ENCODE measurements at places on chromosomes 3 and 15.
A peak's percentile ranks its signal among the peaks of the same experiment; 100 is the strongest.

GRCh38 chr3:133330522-133330921 lies 69.3 kb upstream of the BFSP2 start:
- DNase-seq, result no peak

GRCh38 chr3:42747581-42747980 lies 25.5 kb downstream of the CCDC13 start:
- no peak for DNase-seq

DNA sequence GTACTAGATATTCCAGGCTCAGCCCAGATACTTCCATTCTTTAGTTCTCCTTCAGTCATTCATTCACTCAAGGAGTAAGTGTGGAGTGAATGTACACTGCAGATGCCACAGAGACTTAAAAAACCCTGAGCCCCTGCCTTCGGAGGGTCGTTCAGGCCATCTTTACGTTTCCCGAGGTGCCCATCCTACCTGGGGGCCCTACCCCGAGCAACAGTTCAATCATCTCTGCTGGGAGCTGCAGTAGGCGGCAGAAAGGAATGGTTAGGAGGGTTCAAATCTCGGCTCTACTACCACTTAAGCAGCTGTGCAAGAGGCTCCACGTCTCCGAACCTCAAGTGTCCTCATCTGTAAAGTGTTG lies 613 bp downstream of the SEC13 start:
- no peak for DNase-seq

DNA sequence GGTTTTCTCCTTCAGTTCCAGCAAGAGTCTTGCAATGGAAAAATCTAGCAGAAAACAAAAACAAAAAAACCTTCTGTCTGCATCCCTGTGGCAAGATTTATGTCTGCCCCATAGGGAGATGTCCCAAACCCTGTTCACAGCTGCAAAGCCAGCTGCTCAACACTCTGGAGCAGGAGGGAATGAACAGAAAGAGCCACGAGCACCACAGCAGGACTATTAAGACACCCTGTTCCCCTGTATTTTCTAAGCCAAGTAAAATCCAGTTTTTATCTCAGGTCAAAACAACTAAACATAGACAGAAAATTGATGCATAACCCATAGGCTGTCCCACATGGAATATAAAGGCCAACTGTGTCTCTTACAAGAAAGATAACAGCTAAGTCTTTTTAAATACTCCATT lies 357.9 kb downstream of the LSAMP start:
- DNase-seq, result no peak

DNA sequence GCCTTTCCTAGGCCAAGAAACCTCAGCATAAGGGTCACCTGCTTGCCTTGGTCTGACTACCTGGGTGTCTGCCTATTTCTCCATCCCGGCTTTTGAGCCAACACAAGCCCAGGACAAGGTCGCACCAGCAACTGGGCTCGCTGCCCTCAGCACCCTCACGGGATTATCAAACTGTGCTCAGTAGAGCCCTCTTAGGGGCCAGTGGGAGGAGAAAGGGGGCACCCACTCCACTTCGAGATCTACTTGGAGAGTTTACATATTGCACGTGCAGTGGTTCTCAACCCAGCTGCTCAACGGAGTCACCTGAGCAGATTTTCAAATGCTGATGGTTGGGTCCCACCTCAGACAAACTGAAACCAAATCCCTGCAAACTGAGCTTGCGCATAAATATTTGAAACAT lies 31.1 kb downstream of the TSPAN3 start:
- DNase-seq, result no peak

DNA sequence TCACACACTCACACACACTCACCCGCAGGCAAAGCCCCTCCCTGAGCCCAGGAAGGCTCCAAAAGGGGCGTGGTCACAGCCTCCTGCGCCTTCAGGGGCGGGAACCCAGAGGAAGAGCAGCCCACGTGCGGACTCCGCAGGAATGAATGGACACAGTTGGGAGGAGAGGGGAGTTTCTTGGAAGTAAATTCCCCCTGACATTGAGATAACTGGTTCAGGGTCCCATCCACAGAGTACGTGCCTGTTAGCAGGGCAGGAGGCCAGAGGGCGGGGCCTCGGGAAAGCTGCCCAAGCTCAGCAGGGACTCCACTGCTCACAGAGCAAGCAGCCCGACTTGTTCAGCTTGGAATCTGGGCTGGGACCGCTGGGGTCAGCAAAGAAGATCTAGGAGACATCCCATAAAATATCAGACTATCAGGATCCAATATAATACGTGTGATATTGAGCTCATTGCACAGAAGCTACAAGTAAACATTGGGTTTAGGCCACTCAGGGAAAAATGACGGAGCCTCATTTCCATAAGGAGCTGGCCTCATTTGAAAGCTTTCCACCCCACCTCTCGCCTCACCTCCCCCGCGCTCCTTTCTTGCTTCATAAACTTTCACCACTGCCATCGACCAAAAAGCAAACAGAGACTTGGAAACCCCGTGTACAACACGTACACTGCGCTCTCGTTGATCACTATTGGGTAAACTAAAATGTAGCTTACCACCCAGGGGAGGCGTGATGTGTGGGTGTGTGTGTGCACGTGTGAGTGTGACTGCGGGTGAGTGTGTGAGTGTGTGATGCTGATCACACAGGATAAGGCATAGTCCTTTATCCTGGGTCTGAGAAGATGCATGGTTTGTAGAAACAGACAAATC lies 36.0 kb downstream of the TM2D3 start:
- no peak for DNase-seq

GRCh38 chr3:150237490-150237889 lies 170.6 kb upstream of the TSC22D2 start:
- DNase-seq, result no peak

DNA sequence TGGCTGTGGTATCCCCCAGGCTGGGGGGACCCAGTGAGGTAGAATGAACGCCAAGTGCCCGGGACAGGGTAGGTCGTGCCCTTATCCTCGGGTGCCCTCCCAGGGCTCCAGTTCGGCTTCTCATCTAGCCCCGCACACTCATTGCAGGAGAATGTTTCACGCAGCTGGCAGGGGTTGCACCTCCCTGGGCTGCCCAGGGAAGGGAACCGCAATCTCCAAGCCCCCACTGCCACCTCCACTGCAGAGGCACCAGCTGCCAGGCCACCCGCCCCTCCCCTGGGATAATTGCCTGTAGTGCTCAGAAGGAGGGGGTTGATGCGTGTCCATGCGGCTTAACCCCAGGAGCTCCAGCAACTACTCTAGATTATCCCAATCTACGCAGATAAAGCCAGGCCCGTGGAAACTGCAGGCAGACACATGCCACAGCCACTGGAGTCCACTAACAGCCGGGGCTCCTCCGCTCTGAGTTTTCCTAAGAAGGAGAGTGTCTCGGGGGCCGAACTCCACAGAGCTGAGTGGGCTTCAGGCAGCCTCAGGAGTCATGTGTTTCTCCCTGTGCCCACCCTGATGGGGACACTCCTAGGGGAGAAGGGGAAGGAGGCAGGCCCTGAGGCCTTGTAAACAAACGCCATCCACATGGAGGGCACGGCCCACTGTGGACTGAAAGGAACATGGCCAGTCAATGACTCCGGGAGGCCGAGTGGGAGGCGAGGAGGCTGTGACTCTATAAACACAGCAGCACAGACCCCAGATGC lies 137.2 kb upstream of the IQSEC1 start:
- DNase-seq, result no peak

GRCh38 chr15:57591822-57592367 lies at the start of gene MYZAP:
TSS of gene MYZAP (plus strand) at chr15:57591904. CDS start at chr15:57592035, 131 bp downstream.
- peak; percentile 4 for DNase-seq

DNA sequence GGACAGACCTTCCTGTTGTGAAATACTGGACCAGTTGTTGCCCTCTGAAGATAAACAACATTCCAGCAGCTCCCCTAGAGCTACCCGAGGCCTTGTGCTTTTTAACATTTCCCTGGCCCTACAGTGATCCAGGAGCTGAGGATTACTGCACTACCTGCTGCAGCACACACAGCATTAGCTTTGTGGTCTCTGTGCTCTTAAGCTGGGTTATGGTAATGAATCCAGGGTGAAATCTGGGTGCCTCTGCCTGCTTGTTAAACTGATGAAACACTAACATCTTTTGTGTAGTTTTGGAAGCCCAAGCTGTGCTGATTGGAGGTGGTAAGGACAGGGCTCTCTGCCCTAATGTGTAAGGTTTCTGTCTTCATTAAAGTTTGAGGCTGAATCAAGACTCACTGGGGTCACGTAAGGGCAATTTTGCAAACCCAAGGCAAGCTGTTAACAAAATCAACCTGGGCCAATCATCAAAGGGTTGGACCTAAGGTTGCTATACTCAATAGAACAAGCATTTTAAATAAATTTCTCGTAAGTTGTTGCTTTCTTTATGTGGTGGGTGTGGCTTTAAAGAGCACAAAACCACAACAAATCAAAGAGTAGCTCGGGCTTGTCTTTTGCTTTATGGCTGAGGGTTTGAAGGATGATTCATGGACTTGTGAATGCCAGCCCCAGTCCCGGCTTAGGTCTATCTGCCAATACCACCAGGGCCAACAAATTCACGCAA lies 183.9 kb downstream of the TPRG1 start:
- no peak for DNase-seq

GRCh38 chr3:156215751-156216150 lies 95.4 kb downstream of the KCNAB1 start:
- DNase-seq, result no peak
